ENCODE measurements at places on chromosomes 16 and 17.
A peak's percentile ranks its signal among the peaks of the same experiment; 100 is the strongest.

- no peak for DNase-seq
Observed at GRCh38 chr17:74432766-74433391, 991 bp downstream of the GPRC5C start.

GRCh38 chr16:48395375-48395774, 10.2 kb upstream of the SIAH1 start:
- no peak for DNase-seq

- DNase-seq = no peak
Observed at GRCh38 chr17:78998311-78999055, 11.1 kb downstream of the CANT1 start.

DNA sequence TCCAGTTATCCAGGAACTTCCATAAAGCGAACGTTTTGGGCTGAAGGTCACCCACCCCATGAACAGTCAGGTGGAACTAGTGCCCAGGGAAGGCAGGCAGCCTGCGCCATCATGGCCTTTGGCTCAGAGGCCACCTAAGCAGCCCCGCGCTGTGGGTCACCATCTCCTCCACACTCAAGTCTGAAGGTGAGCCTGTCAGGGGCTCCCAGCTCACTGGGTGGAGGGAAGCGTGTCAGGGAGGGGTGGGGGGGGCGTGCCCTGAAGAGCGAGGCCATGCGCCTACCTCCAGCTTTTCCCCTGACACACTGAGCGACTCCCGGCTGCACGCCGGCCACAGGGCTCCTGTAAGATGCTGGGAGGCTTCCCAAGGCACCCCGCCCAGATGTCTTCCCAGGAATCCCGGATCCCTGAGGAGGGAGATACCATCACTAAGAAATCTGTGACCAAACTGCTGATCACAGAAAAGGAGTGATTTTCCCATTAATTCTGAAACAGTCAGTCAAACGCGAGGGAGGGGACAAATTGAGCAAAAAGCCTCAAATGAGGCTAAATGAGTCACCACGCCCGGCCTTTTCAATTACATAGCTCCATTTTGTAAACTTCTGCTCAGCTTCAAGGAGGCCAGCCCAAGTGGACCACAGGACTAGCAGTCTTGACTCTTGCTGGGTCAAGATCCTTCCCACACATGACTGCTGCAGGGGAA, 26.5 kb upstream of the SLC25A19 start:
- DNase-seq = no peak

DNA sequence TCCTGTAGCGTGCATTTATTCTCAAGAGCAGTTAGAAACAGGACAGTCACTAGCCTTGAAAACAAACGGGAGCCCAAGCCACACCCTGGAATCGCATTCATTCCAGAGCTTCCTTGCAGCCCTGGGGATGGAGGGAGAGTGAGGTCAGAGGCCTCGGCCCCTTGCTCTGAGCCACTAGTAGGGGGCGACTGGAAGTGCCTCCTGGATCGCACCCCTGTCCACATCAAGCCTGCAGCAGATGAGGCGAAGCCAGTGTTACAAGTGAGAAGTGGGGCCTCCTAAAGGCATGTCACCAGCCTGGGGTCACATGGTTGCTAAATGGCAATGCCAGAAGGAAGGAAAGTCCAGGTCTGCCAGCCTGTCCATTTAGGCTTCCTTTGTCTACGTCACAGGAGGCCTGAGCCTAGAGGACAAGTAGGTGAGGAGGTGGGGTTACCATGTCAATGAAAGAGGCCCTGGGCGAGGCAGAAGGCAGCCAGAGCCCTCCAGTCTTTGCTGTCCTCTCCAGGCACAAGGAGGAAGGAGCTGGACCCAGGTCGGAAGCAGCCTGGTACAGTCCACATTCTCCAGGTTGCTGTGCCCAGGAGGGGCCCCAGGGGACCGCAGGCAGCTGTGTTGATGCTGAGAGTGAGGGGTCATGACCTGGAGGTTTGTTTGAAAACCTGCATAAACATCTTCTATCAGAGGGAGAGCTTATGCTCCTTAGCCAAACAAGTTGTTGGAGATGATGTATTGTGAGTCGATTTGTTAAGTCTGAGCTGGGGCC, 3.0 kb upstream of the RCVRN start:
- no peak for DNase-seq

GRCh38 chr17:13378361-13378760, 223.4 kb downstream of the HS3ST3A1 start:
- no peak for DNase-seq

GRCh38 chr16:19400711-19401110, 17.0 kb upstream of the TMC5 start:
- DNase-seq = no peak

GRCh38 chr17:50653738-50654137, 19.1 kb downstream of the ABCC3 start:
- DNase-seq = no peak

- DNase-seq = peak; percentile 47
Observed at GRCh38 chr17:46942441-46943217, 19.7 kb downstream of the GOSR2 start.

- DNase-seq = no peak
Observed at GRCh38 chr17:51585514-51586104, 325.3 kb downstream of the UTP18 start.

GRCh38 chr16:74936902-74937560, 47.9 kb downstream of the WDR59 start:
- no peak for DNase-seq

DNA sequence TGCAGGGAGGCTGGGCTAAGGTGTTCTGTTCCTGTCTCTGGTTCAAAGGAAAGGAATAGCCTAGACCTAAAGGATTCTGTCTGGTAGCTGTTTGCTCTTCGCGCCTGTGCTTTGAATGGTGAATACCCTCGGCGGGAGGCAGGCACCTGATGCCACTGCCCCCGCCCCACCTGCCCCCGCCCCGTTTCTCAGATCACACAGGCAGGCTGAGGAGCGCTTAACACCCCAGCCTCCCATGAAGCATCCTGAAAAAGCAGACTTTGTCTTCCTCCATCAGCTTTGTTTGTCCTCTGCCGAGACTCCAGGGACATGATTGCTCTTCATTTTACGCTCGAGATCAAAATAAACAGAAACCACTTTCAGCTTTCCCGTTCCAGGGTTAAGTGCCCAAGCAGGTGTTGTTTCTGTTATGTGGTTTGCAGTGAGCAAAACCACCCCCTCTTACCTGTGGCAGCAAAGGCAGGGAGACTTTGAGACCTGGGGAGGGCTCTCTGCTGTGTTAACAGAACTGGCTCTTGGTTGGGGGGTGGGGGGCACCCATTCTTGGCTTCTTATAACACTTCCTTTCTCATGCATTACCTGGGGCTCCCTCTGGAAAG, 452.1 kb downstream of the WWOX start:
- DNase-seq = no peak

DNA sequence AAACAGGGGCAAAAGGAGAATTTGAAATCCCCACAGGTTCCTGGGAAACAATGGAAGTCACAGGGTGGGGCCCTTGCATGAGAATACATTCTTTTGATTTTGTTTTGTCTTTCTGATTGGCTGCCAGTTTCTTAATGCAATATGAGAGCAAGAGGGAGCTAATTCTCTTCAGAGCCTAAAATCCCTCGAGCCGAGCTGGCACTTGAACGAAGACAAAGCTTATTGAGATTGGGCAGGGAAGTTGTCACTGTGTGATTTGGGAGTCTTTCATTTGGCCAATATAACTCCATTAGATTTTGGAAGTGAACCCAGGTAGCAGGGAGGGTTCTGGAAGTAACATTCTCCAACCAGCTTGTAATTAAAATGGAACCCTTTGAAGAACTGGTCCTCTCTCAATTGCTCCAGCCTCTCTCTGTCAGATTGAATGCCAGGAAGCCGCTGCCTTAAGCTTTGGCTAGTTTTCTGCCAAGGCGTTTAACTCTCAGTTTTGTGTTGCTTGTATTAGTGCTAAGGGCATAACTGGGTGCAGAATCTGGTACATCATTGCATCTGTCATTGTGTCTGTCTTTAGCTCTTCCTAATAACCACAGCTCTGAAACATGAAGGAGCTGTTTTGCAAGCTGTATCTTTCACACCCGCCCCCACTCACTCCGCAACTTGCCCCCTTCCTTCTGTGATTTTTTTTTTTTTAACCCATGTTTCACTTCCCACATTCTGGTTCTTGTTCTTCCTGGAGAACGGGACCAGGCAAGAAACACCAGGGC, 272.0 kb downstream of the MAF start:
- DNase-seq = no peak

GRCh38 chr17:76048025-76048605, 21.0 kb upstream of the EVPL start:
- DNase-seq = no peak

DNA sequence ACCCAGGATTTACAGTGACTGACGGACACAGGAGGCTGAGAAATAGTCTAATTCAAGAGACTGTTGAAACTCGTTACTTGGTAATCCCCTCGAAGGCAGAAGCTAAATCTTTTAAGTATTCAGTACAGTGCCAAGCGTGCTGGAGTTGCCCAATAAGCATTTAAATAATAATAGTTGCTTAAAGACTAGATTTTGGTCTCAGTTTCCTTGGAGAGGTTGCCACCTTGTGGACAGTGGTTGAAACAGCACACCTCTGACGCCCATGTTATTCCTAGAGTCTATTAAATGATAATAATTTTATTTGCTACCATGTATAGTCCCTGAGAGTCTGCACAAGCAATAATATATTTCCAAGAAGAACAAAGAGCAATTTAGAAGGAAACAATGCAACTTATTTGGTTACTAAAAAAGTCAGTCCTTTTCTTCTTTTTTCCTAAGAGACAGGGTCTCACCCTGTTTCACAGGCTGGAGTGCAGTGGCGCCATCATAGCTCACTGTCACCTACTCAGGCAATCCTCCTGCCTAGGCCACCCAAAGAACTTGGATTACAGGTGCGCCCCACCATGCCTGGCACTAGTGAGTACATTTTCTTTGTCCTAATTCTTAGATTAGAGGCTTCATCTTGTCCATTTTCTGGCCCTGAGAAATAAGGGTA, 138.0 kb upstream of the NUDT7 start:
- DNase-seq = peak; percentile 62

All from SW 1271 (cell line).